ENCODE measurements at places on chromosomes 7 and 10. TPM values are rescaled to one million over a fixed set of nuclear protein-coding genes. Genes with fewer than 3 reads are reported as not detected.

The GNAI1 gene
- 179 TPM for total RNA-seq

DNA sequence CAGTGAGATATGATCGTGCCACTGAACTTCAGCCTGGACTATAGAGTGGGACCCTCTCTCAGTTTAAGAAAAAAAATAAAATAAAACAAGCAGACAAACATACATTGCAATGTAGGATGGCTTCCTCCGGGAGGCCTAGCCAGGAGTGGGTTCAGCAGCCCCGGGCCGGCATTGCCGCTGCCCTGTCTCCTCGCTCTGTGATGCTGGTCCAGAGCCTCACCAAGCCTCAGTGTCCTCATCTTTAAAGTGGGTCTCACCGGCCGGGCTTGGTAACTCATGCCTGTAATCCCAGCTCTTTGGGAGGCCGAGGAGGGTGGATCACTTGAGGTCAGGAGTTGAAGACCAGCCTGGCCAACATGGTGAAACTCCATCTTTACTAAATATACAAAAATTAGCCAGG lies 71.6 kb downstream of the PTPRE start:
- DNase-seq = no peak

- no peak for DNase-seq
Measured at GRCh38 chr10:85927952-85928665, 438.5 kb downstream of the GRID1 start.

The TUBB8 gene
- total RNA-seq = not detected

GRCh38 chr10:132827861-132828539 lies 42.1 kb upstream of the NKX6-2 start:
- DNase-seq = peak; percentile 82

- no peak for DNase-seq
Measured at GRCh38 chr10:76973091-76974016, 664.3 kb downstream of the KCNMA1 start.

DNA sequence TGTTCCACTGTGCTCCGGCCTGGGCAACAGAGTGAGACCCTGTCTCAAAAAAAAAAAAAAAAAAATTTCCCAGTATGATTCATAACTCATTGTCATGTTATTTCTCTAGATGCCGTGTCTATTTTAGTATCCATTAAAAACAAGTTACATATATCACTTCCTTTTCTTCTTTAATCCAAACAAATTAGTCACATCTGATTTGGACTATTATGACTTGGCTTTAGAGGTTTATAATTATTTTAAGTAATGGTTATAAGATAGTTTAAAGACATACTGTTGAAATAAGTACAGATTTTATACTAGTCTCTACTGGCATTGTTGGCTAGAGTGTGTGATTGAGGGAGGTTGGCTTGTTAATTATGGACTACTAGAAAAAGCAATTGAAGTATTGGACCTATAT lies 53.3 kb downstream of the ZMYND11 start:
- no peak for DNase-seq
